Chondrocyte (in vitro differentiated cells): ENCODE measurements at places on chromosomes 1 and 21.

DNA sequence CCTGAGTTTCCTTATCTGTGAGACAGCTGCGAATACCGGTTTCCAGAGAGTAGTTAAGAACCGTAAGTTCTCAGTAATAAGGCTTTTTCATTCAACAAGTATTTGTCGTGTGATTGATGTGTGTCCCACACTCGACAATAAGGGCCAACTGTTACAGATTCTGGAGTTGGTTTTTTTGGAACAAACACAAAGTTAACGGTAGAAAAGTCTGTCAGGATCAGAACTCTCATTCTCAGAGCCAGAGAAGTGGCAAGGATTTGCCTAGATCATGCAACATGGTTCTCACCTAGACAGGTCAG is 837 bp downstream of the NUDC start:
- H3K4me3 ChIP-seq, result peak overlapping the region; percentile 95
- H3K27me3 ChIP-seq, result no peaks in the 10 kb centered on the region
- no peak for DNase-seq
- peaks cover 25% of the 10 kb centered on the region for H3K4me1 ChIP-seq
- peak overlapping the region; percentile 97 for H3K27ac ChIP-seq
- H3K36me3 ChIP-seq, result peaks cover 6% of the 10 kb centered on the region

GRCh38 chr1:84763912-84764680 is 73.8 kb upstream of the SSX2IP start:
- peaks cover 46% of the 10 kb centered on the region for H3K27me3 ChIP-seq
- peaks cover 2% of the 10 kb centered on the region for H3K36me3 ChIP-seq
- H3K4me3 ChIP-seq, result no peak overlapping the region
- DNase-seq, result no peak
- peaks cover 4% of the 10 kb centered on the region for H3K4me1 ChIP-seq
- H3K27ac ChIP-seq, result no peak overlapping the region

DNA sequence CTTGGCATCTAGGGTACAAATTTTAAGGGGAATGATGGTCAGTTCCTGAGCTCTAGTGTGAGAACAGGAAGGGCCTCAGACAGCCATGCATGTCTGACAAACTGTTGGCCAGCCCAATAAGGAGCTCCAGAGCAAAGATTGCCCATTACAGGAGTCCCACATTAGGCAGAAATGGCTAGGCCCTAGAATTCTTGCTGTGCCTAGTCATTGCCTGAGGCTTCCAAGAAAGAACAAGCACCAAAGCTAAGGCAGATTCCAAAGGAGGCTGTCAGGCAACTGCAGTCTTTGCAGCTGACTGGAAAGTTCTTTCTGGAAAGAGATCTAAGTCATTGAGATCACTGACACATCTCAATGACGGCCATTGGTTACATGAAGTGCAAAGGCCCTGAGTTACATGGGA is 3.9 kb upstream of the STIL start:
- H3K4me1 ChIP-seq, result peaks cover 14% of the 10 kb centered on the region
- no peak overlapping the region for H3K4me3 ChIP-seq
- H3K36me3 ChIP-seq, result no peaks in the 10 kb centered on the region

DNA sequence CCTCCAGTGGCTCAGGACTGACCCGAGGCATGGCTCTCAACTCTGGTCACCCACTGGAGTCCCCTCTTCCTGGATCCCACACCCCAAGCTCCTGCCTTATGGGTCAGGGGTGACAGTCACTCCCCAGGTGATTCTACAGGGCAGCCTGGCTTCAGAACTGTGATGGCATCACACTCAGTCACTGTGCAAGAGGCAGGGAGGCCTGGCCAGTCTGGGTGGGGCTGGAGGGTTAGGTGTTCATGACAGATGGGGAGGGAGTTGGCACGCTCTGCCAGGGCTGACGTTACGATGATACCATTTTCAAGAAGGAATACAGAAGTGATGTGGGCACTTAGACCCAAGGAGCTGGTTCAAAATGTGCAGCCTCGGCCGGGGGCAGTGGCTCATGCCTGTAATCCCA is 25.2 kb upstream of the ABCG1 start:
- H3K27ac ChIP-seq, result no peak overlapping the region
- H3K36me3 ChIP-seq, result peaks cover 2% of the 10 kb centered on the region
- H3K4me3 ChIP-seq, result no peak overlapping the region
- H3K27me3 ChIP-seq, result peaks cover 8% of the 10 kb centered on the region
- H3K4me1 ChIP-seq, result peaks cover 4% of the 10 kb centered on the region

- no peak for DNase-seq
- H3K4me3 ChIP-seq, result no peak overlapping the region
- H3K27ac ChIP-seq, result no peak overlapping the region
- H3K27me3 ChIP-seq, result peaks cover 28% of the 10 kb centered on the region
Observed at GRCh38 chr1:156887317-156887716, 6.2 kb upstream of the PEAR1 start.
